ENCODE measurements at places on chromosomes 1 and 21. TPM values are rescaled to one million over a fixed set of nuclear protein-coding genes. Genes with fewer than 3 reads are reported as not detected.
A peak's percentile ranks its signal among the peaks of the same experiment; 100 is the strongest.

- no peaks in the 10 kb centered on the region for H3K4me1 ChIP-seq
- DNase-seq: no peak
- no peaks in the 10 kb centered on the region for H3K27me3 ChIP-seq
- no peak overlapping the region for H3K27ac ChIP-seq
- peaks cover 5% of the 10 kb centered on the region for H3K36me3 ChIP-seq
- no peak overlapping the region for H3K4me3 ChIP-seq
Observed at GRCh38 chr1:15051882-15052528, 101.5 kb upstream of the TMEM51 start.

- DNase-seq: no peak
- H3K4me1 ChIP-seq: no peaks in the 10 kb centered on the region
- H3K36me3 ChIP-seq: no peaks in the 10 kb centered on the region
- no peaks in the 10 kb centered on the region for H3K27me3 ChIP-seq
Observed at GRCh38 chr1:82515650-82516049, 714.9 kb downstream of the ADGRL2 start.

GRCh38 chr1:29202053-29202452, 20.4 kb upstream of the SRSF4 start:
- H3K36me3 ChIP-seq: peaks cover 55% of the 10 kb centered on the region
- no peak for DNase-seq
- no peaks in the 10 kb centered on the region for H3K27me3 ChIP-seq
- no peak overlapping the region for H3K4me3 ChIP-seq
- peaks cover 12% of the 10 kb centered on the region for H3K4me1 ChIP-seq

DNA sequence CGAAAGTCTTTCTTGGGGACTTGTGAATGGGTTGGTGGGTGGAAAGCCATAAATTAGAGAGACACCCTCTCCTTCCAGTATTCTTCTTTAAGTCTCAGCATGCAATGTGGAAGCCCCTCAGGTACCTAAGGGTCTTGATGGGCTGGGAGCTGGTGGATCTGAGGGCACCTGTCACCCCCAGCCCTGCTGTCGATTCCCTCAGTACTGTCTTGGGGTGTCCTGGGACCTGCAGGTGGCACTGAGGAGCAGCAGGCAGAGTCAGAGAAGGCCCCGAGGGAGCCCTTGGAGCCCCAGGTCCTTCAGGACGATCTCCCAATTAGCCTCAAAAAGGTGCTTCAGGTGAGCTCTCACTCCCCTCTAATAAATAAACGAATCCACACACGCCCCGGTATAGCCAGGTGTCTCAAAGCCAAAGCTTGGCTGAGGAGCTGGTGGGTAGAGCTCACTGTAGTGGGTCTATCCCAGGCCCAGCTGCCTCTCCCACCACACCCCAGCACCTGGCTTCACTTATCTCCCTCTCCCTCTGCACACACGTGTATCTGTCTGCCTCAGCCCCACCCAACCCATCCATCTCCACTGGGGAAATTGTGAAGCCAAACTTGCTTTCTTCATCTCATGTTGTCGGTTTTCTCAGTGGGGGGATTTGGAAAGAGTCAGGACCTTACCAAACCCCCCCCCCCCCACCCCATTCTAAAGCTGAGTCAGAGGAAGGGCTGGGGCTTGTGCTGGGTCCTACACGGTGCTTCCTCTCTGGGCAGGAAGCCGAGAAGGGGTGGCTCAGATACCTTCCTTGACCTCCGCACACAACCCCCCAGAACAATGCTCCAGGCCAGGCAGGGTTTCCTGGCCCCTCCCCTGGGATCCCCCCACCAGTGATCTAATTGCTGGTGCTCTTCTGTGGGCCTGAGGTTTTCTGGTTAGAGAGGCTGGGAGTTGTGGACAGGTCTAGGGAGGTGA, 1.6 kb downstream of the ADAM15 start:
- H3K36me3 ChIP-seq: no peaks in the 10 kb centered on the region
- H3K4me1 ChIP-seq: peaks cover 34% of the 10 kb centered on the region
- H3K27ac ChIP-seq: no peak overlapping the region
- H3K4me3 ChIP-seq: peak overlapping the region; percentile 50

The ADAM30 gene
- not detected for total RNA-seq

The SELL gene
- total RNA-seq: not detected

The TLR5 gene
- total RNA-seq: 2.4 TPM

All from SJSA1 (cell line).